ENCODE measurements at places on chromosomes 16 and 17. TPM values are rescaled to one million over a fixed set of nuclear protein-coding genes. Genes with fewer than 3 reads are reported as not detected.

G6PC1 gene
- not detected for total RNA-seq

DNA sequence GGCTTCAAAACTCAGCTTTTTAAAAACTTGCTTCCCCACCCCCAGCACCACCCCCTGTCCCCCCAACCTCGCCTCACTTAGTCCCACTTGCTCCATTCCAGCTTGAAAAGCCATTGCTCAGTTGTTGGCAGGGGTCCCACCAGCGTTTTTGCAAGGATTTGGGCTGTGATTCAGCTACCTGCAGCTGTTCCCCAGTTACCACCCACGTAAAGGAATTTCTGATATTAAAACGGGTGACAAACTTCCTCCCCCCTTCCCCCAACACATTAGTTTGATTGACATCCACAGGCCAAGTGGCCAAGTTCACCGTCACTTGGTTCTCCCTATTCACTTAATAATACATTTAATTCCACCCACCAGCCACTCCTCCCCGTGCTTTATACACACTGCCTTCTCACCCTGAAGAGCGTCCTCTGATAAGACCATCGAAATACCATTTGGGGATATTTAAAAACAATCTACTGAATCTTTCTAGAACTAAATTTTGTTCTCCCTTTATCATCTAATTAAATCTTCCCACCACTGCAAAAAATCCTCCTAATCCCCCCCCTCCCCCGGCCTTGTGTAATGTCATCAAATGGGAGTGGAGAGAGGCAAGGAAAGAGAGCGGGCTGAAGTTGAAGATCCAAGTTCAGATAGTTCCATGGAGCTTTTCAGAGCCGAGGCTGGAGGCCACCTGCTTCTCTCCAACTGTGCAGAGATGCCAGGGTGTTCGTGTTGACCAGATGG is 55.1 kb downstream of the SOX9 start:
- no peak for DNase-seq

SOCS1 gene
- total RNA-seq = 133 TPM

CTRB1 gene
- not detected for total RNA-seq

GRCh38 chr17:43881758-43882505 is 25.4 kb downstream of the MPP2 start:
- DNase-seq = no peak

- DNase-seq = no peak
These were observed 8.8 kb downstream of the TBX4 start for GRCh38 chr17:61460796-61461585.

DNA sequence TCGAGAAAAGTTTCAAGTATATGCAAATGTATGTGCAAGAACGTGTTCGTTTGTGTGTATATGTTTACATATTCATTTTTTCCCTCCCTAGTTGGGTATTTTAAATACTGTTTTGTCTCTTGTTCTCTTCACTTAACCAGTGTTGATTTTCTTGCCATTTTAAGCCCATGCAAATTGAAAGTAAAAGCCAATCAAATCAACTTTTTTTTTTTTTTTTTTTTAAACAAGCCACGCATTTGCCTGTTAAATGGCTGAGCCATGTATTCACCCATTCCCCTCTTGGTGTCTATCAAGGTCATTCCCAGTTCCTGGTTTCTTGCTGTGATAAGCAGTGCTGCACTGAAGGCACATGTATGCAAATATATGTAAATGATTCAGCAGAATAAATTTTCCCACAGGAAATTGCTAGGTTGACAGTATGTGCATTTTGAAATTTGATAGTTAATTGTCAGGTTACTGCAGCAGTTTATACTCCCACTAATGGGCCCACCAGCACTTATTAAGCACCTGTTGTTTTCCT is 12.2 kb downstream of the ABCC1 start:
- peak; percentile 21 for DNase-seq

ENKD1 gene
- 8.2 TPM for total RNA-seq

OTOA gene
- total RNA-seq = 0.17 TPM

GRCh38 chr17:68450391-68450790 is 6.9 kb downstream of the WIPI1 start:
- DNase-seq = no peak

ZNF75A gene
- total RNA-seq = 42.7 TPM

DNA sequence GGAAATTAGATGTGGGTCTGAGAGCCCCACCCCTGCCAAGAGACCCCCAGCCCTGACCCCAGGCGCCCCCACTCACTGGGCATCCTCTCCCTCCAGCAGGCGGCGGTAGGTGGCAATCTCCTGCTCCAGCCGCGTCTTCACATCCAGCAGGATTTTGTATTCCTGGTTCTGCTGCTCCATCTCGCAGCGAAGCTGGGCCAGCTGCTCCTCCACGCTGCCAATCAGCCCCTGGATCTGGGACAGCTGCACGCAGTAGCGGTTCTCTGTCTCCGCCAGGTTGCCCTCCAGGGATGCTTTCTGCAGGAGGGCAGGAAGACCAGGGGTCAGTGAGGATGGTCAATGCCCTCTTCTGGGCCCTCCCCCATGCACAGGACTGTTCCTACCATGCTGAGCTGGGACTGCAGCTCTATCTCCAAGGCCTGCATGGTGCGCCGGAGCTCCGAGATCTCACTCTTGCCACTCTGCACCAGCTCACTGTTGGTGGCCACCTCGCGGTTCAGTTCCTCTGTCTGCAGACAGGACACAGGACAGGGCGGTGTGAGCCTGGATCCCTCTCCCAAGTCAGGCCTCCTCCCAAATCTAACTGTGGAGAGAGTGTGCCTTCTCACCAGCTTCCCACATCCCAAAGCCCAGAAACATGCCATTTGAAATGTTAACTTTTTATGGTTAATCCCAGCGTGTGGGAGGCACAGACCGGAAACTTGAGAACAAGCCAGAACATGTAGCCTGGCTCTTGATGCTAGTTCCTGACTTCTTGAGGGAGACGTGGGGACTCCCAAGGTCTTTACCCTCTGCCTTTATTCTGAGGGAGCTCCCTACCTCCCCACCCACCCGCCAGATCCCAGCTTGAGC is 3.6 kb downstream of the KRT17 start:
- DNase-seq = no peak

- DNase-seq = no peak
These were observed 6.3 kb upstream of the MLLT6 start for GRCh38 chr17:38698760-38699159.

- DNase-seq = no peak
These were observed 107.4 kb upstream of the TOM1L1 start for GRCh38 chr17:54793271-54793670.

DNA sequence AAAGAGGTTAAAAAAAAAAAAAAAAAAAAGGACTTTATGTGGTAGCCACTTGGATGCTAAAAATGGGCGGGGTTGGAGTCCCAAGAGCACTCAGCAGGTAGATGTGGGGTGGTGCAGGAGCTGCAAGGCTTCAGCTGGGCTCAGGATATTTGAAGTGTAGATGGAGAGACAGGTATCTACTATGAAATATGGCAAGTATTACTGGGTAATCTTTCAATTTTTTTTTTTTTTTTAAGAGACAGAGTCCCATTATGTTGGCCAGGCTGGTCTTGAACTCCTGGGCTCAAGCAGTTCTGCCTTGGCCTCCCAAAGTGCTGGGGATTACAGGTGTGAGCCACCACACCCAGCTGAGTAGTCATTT is 7.6 kb downstream of the TUFM start:
- no peak for DNase-seq

DNA sequence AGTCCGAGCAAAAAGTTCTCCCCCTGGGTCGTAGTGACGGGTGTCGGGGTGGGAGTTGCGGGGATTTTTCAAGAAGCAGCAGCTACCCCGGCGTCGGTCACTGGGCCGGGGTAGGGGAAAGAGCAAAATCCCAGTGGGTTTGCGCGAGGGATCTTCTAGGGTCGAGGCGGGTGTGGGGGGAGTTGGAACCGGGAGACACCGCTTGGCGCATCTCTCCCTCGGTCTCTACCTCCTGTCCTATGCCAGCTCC is 2.3 kb upstream of the UBTF start:
- no peak for DNase-seq

PAQR4 gene
- 49.7 TPM for total RNA-seq

ATP1B2 gene
- not detected for total RNA-seq

DNA sequence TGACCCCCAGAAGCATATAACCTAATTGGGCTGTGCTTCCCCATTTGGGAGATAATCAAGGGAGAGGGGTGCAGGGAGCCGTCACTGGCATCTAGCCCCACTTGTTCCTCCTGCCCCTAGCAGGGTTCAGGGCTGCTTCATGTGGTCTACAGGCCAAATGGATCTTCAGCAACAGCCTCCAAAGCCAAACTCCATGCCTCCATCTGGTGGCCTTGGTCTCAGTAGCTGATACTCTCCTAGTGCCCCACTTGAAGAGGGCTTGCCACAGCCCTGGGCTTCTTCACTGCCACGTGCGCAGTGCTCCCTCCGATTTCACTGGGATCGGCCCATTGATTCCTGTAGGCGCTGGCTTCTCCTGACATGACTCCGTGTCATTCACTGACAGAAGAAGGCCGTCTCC is 24.6 kb downstream of the LYRM9 start:
- no peak for DNase-seq

ZNF276 gene
- 79.5 TPM for total RNA-seq

TBC1D3K gene
- total RNA-seq = not detected

PLCD3 gene
- total RNA-seq = 4.1 TPM

DNA sequence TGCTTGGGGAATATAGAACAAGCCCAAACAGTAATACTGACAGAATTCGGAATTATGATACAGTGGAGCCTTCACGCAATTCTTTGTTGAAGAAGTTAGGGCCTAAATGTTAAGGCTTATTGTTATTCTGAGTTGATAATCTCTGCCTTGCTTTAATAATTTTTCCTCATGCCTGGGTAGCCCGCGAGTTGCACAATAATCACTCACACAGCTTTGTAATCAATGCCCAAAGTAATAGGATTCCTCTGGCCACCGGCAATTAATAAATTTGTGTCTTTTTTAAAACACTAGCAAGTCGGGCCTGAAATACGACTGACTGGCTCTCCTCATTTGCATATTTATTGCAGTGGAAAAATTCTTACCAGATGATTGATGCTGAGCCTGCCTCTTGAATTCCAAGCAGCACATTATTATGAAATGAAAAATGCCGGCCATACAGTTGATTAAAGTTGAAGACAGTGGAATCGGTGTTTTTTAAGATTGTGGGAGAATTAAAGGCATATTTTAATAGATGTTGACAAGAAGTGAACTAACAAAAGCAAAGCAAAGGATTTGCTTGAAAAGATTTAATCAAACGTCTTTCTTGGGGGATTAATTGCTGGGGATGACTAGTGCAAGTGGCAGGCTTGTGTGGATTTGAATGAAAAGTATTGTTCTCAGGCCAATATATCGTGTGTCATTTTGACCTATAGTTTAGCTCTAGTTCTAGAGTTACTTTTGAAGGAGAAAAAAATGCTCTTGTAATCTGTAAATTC is 30.2 kb downstream of the AATF start:
- no peak for DNase-seq

ANKRD40CL gene
- not detected for total RNA-seq
